Activated CD4-positive, alpha-beta T cell treated with anti-CD3 and anti-CD28 coated beads for 36 hours (primary cell): ENCODE measurements at places on chromosomes 6 and 20. TPM values are rescaled to one million over a fixed set of nuclear protein-coding genes. Genes with fewer than 3 reads are reported as not detected.

GRCh38 chr20:44196271-44196670 is 9.3 kb upstream of the JPH2 start:
- no peak for DNase-seq

GRCh38 chr6:35214869-35215664 is 1.3 kb downstream of the SCUBE3 start:
- DNase-seq, result no peak

The CDH22 gene
- not detected for total RNA-seq

GRCh38 chr20:62859721-62860120 is 1.9 kb downstream of the TCFL5 start:
- DNase-seq, result no peak

DNA sequence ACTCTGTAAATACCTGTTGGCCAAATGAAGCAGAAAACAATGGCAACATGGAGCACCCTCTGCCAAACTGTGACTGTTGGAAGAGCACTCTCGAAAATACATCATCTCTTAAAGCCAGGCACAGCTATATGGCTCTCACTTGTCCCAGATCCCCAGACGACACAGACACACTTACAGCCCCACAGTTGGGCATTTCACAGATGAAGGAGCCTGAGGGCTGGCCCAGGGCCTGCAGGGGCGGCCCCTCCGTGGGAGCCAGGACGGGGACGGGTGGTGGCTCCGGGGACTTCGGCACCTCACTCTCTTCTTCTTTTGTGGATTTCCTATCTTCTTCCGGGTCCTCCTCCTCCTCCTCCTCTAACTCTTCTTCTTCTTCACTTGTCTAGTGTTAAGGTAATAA is 18.4 kb upstream of the MRPS10 start:
- no peak for DNase-seq

The SLC4A11 gene
- 0.60 TPM for total RNA-seq

GRCh38 chr20:51480507-51481270 is 61.8 kb downstream of the NFATC2 start:
- peak; percentile 89 for DNase-seq

- no peak for DNase-seq
Observed at GRCh38 chr6:55713436-55713835, 134.4 kb upstream of the HMGCLL1 start.

DNA sequence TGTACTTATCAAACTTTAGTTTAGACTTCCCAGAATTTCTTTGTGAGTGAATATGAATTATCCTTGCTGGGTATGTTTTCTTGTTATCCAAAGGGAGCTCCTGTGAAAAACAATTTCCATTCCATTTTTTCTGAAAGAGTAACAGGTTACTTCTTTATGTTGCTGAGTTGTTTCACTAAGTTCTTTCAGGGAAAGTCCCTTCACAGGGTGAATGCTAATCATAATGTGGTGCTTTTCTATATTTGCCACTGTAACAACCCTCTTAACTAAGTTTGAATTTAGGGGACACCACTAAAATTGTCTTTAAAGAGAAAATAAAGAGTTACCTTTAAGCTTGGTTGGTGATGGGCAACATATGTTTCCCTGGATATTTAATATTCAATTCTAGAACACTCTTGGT is 79.4 kb downstream of the THEMIS start:
- no peak for DNase-seq

GRCh38 chr6:144528743-144529425 is 243.7 kb downstream of the UTRN start:
- DNase-seq, result no peak

The SEMG1 gene
- not detected for total RNA-seq

DNA sequence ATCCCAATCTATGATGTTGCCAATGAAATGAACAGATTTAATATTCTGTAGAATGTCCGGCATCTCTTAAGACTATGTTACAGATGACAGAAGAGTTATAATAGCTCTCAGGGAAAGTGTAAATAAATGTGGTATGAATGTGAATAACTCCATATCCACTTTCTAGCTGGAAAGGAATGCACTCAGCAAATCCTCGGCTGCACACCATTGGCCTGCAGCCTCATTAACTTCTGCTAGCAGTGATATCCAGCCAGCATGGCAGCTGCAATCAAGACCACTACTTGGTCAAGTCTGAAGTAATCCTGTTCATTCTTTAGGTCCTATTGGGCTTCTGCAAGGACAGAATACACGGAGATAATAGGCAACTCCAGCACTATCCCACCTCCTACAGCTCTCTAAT is 17.3 kb upstream of the MICA start:
- DNase-seq, result no peak

DNA sequence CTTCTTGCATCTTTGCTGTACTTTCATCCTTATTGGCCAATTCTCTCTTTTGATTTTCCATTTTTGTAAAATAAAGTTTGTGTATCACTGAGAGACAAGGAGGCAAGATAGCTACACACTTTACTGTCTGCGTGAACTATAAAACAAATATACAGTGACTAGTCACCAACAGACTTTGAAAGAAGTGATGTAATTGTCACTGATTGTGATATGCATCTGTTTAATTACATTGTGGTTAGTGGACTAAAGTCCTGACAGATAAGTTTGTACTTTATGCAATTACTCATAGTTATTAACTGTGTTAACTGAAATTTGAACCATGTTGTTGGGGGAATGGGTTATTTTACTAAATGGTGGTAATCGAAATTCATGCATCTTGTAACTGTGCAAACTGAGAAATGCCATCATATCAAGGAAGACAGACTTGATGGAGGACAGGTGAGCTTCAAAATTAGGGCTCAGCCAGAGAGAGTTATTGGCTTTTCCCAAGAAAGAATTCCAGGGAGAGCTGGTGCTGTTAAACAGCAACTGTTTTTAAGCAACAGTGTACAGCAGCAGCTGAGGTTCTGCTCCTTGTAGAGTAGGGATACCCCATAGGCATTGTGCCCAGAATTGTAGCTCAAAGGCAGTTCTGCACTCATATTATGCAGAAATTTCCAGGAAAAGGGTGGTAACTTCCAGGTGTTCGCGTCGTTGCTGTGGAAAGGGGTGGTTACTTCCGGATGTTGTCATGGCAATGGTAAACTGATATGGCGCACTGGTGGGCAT is 62.9 kb downstream of the EFHC1 start:
- DNase-seq, result no peak

GRCh38 chr6:159443417-159443920 is 249.6 kb downstream of the SOD2 start:
- DNase-seq, result no peak

The C6orf141 gene
- 1.1 TPM for total RNA-seq

DNA sequence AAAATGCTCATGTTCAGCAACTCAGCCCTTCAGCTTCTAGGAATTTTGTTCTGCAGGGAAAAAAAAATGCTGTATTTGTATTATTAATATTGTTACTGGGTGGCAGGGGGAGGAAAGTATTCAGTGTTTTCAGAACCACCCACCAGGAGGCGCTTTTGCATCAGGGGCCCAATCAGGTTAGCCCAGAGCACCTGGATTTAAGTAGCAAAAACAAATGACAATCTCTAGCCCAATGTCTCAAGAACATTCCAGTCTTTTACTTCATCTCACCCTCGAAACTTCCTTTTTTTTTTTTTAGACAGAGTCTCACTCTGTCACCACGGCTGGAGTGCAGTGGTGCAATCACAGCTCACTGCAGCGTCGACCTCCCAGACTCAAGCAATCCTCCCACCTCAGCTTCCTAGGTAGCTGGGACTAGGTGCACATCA is 635 bp upstream of the C20orf203 start:
- DNase-seq, result peak; percentile 88

- DNase-seq, result no peak
Observed at GRCh38 chr20:12535770-12536169, 473.0 kb upstream of the SPTLC3 start.

GRCh38 chr6:26459023-26459810 is 1.5 kb downstream of the BTN2A1 start:
- no peak for DNase-seq

The POLR1H gene
- total RNA-seq, result 38.2 TPM

DNA sequence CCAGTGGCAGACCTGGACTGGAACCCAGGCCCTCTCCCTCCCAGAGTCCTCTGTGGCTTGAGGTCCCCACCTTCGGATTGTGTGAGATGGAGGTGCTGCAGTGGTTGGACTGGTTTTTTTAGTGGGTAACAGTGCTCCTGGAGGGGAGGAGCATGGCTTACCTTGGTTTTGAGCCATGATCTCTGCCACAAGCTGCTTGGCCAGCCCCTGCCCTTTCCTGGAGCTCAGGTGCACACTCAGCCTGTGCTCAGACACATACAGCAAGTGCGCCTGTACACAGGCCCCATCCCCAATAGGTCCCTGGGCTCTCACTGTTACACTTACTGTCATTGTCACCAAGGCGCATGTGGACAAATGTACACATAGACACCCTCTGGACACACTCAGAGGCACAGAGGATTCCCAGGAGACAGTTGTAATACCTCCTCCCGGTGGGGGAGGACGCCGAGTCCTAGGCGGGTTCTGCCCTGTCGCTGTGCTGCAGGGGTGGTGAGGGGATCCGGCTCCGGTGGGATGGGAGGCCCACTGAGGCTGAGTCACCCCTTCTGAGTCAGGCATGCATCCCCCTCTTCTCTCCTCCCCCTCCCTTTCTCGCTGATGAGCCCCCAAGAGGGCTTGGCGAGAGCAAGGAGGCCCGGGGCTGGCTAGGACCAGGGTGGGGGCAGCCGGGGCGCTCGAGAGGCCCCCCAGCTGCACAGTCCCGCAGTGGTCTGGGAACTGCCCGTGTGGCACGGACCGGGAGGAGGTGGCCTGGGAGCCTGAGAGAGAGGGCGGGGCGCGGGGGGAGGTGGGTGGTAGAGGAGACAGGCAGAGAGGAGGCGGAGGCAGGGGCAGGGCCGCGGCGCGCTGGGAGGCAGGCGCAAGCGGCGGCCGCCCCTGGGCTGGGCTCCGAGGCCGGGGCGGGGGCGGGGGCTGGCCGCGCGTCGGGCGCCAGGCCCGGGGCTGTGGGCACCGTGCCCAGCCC is 522 bp upstream of the EPB41L1 start:
- peak; percentile 54 for DNase-seq

- peak; percentile 87 for DNase-seq
Observed at GRCh38 chr20:44747166-44748004, 1.7 kb downstream of the KCNK15 start.

The CST5 gene
- total RNA-seq, result not detected

DNA sequence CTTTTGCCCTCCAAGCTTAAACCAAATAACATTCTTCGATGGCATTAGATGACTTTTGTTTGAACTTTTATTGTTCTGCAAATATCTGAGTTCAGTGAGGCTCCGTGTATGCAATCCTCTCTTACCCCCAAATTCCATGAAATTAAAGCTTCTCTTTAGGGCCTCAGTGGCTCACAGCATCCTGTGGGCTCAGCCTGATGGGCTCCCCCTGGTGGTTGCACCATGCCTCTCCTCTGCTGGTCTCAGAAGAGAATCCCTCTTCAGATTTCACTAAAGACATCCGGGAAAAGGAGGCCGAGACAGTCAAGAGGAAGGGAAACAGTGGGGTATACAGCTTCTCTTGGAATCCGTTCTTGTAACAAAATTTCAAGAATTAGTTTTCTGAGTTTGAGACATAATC is 331.6 kb upstream of the NT5E start:
- no peak for DNase-seq

The CEP85L gene
- total RNA-seq, result 29.5 TPM

GRCh38 chr6:78268591-78269452 is 598.5 kb upstream of the IRAK1BP1 start:
- DNase-seq, result no peak

The C2 gene
- 1.5 TPM for total RNA-seq

The LY6G5C gene
- 1.2 TPM for total RNA-seq

The KHDC1L gene
- total RNA-seq, result not detected

- no peak for DNase-seq
Observed at GRCh38 chr20:16284385-16285100, 288.7 kb downstream of the KIF16B start.

DNA sequence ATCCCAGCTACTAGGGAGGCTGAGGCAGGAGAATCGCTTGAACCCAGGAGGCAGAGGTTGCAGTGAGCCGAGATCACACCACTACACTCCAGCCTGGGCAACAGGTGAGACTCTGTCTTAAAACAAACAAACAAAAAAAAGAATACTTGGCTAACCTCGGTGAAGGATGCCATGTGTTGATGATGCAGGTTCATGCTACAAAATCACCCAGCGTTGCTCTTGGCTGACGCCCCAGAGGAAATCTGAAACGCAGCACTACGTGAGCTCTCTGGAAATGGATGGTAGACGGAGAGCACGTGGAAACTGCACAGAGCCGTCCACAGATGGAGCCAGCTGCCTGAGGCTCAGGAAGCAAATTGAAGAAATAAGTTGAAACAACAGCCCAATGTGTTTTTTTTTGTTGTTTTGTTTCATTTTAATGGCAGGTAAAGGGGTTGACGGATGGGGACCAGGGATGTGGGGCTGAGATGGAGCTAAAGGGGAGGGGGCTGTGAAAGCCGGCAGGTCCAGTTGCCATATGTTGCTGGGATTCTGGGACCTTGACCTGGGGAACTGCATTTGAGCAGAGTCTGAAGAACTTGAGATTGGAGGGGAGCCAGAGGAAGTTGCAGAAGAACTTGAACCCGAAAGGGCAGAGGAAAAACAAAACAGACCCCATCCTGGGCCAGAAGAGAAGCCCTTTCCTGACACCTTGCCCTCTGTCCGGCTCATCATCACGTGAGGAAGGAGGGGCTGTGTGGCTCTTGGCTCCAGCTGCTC is 12.8 kb upstream of the MANBAL start:
- DNase-seq, result peak; percentile 45

GRCh38 chr20:54598352-54598751 is 123.0 kb downstream of the DOK5 start:
- DNase-seq, result no peak

The ORC3 gene
- 42.6 TPM for total RNA-seq

The PREX1 gene
- 36.5 TPM for total RNA-seq

The PACRG gene
- total RNA-seq, result not detected

The KIFC1 gene
- total RNA-seq, result 86.0 TPM

The TULP1 gene
- total RNA-seq, result not detected

GRCh38 chr6:150606168-150606591 is 6.5 kb downstream of the PLEKHG1 start:
- DNase-seq, result no peak

GRCh38 chr6:161080263-161080970 is 88.8 kb downstream of the MAP3K4 start:
- peak; percentile 15 for DNase-seq

The NUS1 gene
- 34.0 TPM for total RNA-seq

The DUSP22 gene
- total RNA-seq, result 33.7 TPM

DNA sequence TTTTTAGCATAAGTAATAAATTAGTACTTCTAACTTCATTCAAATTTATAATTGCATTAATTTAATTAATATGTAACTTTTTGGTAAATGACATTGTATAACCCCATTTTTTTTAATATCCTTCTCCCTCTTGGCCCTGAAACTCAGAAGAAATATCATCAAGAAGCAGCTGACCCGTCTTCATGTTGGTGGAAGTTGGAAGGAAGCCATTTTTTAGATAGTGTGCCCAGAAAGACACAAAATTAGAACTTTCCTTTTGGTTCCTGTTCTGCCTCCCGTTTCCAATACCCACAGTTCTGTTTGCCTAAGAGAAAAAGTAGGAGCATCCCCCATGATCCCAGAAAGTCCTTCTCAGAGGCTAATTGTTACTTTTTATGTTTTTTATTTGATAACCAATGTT is 65.5 kb downstream of the PLCB4 start:
- DNase-seq, result no peak
